ENCODE measurements at places on chromosomes 7 and 10.

GRCh38 chr7:41130086-41130485 lies 572.8 kb downstream of the INHBA start:
- no peak for DNase-seq

DNA sequence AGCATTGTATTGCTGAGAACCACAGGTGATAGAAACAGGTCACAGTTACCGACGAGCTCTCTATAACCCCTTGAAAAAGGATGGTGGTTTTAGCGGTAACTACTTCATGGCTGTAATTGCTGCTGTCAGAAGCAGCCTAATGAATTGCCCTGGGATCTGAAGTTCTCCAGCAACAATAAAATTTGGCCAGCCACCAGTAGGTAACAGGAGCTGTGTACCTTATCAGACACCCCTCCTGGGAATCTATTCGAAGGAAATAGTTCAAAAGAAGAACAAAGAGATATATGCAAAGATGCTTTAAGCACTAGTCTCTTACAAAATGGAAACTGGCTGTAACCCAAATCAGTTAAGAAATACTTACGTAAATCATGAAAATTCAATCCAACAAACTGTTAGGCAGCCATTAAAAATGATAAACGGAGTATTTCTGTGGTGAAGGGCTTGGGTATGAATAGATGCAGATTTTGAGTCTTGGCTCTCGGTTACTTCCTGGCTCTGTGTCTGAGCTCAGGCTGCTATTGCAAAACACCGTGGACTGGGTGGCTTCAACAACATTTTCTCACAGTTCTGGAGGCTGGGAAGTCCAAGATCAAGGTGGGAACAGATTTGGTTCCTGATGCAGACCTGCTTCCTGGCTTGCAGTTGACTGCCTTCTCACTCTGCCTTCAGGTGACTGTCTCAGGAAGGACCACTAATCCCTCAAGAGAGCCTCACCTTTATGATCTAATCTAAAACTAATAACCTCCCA lies 1.6 kb downstream of the MSRB2 start:
- DNase-seq, result no peak

DNA sequence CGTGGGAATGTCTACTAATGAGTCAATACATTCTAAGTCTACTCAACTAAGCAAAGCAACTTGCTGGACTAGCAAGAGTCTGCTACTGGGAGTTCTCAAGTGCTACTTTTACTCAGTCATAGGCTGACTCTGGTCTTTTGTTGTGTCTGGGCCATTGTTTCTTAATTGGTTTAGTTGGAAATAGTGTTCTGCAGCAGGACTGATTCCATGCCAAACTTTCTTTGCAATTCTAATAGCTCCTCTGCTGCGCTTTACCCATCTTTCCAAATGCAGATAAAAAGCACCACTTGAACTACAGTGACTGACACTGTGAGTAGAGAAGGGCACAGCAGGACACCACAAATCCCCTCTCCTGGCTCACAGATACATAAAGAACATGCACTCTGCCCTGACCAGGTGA lies 125.7 kb downstream of the CD36 start:
- no peak for DNase-seq

- no peak for DNase-seq
Observed at GRCh38 chr7:102453319-102453718, 11.3 kb downstream of the ALKBH4 start.

DNA sequence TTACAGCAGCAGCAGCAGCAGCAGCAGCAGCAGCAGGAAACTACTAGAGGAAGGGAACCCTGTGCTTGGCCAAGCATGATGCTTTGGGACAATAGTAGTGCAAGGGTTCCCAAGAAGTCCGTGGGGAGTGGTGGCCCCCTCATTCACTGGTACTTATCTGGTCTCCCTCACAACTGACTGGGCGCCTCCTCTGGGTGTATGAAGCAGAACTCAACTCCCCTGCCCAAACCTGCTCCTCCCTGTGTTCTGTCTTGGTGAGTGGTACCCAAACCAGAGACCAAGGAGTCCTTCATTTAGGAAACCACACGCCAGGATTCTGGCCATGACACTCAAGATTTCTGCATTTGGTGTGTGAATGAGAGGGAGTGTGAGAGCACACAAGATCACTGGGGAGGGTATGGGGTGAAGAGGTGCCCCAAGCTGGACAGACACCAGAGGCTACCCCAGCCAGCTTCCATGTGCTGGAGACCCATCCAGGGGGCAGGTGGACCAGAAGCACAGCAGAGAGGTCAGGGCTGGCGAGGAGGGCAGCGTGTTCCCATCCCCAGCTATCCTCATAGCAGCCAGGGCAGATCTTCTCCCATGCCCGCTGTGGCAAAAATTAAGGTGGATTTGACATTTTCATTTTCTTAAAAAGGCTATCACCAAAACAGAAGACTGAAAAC lies 10.6 kb upstream of the ZNF777 start:
- DNase-seq, result no peak

- no peak for DNase-seq
Observed at GRCh38 chr7:116185956-116186355, 24.4 kb upstream of the TES start.

GRCh38 chr10:123141791-123142700 lies 5.9 kb upstream of the HMX2 start:
- no peak for DNase-seq

DNA sequence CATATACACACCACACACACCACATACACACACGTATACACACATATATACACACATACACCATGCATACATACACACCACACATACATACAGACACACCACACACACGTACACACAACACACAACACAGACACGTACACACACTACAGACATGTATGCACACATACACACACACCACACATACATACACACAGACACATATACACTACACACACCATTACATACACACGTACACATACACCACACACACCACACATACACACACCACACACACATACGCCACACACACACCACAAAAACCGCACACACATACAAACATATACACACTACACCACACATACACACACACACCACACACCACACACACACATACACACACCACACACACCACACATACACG lies 161.8 kb upstream of the LANCL2 start:
- DNase-seq, result no peak

DNA sequence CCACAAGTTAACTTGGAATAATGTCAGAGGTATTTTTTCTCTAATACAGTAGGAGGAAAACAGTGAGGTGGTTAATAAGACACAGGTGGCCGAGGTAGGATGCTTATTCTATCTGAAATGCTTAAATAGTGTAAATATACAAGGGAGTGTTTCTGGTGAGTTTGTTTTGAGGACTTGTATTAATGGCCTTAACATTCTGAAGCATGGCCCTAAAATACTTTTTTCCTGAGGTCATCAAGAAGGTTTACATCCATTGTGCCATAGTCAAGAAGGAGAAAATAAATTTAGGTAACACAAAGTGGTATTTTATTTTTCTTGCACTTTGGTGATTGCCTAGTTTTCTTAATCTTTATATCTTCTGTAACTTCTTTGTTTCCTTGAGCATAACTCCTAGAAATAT lies 18.8 kb downstream of the GNAI1 start:
- DNase-seq, result no peak

- no peak for DNase-seq
Observed at GRCh38 chr10:37403776-37404175, 278.4 kb downstream of the ANKRD30A start.

DNA sequence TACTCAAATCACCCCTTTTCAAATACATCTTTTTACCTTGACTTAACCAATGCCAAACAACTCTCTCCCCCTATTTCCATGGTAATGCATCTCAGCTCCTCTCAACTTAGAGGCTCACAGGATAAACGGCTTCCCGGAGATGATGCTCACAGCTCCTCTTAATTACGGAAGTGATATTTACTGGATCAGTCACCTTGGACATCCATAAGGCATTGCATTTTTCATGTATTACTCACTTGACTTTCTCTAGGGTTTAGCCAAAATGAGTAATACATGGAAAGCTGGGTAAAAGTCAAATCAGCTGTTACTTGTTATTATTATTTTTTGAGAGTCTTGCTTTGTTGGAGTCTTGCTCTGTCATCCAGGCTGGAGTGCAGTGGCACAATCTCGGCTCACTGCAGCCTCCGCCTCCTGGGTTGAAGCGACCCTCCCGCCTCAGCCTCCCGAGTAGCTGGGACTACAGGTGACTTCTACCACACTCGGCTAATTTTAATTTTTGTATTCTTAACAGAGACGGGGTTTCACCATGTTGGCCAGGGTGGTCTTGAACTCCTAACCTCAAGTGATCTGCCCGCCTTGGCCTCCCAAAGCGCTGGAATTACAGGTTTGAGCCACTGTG lies 73.3 kb upstream of the RHEB start:
- no peak for DNase-seq

DNA sequence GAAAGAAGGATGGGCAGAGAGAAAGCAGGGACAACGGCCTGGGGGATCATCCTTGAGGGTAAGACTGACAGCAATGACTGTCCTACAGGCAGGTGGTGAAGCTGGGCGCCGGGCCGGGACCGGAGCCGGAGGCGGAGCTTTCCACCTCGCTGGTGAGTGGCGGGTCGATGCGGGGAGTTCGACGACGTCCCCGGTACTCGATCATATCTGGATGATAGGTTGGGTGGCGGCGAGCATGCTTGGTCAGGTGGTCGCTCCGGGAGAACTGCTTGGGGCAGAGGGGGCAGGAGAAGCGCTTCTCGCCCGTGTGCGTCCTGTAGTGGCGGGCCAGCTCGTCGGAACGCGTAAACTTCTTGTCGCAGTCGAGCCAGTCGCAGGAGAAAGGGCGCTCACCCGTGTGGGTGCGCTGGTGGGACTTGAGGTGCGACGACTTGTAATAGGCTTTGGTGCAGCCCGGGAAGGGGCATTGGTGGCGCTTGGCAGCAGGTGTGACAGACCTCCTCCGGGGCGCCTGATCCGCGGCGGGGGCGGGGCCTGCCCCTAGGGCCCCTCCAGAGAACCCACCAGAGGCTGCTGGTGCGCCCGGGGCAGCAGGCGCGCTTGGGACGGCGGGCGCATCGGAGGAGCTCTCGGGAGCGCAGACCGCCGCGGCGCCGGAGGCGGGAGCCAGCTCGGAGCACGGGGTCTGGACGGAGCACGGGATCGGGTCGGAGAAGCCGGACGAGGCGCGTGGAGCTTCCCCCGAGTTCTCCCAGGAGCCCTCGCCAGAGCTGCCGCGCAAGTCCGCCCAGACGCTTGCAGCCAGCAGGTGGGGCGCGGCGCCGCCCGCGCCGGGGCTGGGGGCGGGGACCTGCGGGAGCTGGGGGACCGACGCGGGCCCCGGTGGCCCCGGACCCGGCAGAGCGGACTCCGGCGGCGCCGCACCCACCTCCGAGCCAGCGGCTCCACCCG lies 752 bp downstream of the KLF14 start:
- peak; percentile 16 for DNase-seq

- no peak for DNase-seq
Observed at GRCh38 chr10:71398976-71399375, 2.3 kb downstream of the CDH23 start.

DNA sequence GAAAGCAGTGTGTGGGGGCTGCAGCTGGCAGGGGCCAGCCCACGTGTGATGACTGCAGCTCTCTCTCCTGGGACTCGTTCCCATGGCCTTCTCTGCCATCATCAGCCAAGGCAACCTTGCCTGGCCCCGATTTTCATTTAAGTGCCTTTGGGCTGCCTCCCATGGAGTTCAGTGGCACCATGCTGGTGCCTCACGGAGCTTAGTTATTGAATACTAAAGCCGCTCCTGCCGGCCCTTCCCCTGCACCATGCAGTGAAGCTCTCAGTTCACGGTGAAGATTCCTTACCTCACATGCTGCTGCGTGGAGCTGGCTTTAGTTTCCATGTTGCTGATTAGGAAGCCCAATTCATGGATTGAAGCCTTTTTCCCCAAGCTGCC lies 141.5 kb upstream of the EEPD1 start:
- DNase-seq, result no peak

DNA sequence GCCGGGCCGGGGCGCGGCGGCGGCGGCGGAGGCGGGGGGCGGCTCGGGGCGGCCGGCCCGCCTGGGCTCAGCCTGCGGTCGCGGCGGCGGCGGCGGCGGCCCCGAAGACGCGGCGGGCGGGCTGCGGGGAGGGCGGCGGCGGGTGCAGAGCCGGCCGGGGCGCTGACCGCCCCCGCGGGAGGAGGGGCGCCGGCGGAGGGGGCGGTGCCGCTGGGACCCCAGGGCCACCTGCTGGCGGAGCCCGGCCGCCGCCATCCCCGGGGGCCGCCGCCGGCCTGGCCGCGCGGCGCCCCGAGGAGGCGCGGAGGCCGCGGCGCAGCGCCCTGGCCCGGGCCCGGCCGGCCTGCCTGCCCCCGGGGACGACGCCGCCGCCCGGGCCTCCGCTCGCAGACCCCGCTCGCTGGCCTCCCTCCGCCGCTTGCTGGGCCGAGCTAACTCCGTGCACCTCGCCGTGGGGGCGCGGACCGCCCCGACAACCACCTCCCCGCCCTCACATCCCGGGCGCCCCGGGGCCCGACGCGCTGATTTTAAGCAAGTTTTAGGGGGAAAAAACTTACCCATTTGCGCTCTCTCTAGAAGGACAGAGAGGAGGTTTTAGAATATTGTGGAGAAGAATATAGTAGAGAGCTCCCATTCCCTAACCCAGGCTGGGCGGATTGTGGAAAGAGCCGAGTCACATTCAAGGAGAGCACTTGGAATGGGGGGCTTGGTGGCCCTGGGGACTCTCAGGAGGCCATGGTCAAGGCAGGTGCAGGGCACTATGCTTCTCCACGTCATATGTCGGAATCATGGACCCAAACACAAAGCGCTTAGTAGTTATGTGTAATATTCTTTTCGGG lies at the start of gene BEND7:
Gene BEND7, minus strand, starts transcription at position 140 of the 839 bp plus-strand sequence. CDS start 481 bp downstream, outside the sequence.
- DNase-seq, result peak; percentile 11

DNA sequence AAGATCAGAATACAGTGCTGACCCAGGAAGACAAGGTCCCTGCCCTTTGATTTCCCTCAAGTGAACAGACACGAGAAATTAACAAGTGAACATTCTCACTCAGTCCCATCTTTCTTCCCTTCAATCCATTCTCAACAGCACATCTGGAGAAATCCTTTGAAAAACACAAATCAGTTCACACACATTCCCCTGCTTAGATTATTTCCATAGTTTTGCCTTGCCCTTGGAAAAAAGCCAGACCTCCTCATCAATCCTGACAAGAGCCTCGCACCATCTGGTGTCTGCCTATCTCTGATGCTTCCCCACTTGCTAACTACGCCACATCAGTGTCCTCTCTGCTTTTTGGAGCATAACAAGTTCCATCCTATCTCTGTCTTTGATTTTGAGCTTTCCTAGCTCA lies 94.4 kb upstream of the KIAA1217 start:
- DNase-seq, result no peak

- DNase-seq, result no peak
Observed at GRCh38 chr7:37151741-37152413, 296.8 kb downstream of the ELMO1 start.

DNA sequence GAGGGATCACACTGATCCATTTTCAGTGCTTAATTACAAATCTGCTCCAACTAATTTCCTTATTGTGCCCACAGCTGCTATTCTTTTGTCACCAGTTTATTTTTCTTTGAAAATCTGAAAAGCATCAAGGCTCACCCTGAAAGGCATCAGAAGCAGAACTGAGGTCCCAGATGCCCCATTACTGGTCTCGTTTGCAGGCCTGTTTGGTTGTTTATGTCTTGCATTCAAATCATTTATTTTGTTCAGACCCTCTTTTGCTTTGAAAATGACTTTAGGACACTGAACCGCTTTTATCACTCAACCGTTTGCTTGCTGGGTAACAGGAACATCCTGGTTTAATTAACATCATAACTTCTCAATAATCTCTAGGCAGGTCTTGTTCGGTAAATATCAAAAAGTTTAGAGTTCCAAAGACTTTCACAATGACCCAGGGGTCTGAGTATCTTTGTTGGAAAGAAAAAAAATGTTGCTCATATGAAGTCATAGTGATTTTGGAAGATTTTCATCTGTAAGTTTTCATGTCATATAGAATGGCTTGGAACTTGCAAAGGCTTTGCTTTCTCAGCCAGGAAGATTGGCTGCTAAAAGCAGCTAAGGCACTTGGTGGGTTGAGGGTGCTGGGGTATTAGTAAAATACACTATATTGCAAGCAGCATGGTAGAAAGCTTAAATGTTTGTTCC lies 398.3 kb upstream of the NPVF start:
- no peak for DNase-seq
